ENCODE measurements at places on chromosomes 5 and 9.
A peak's percentile ranks its signal among the peaks of the same experiment; 100 is the strongest.

DNA sequence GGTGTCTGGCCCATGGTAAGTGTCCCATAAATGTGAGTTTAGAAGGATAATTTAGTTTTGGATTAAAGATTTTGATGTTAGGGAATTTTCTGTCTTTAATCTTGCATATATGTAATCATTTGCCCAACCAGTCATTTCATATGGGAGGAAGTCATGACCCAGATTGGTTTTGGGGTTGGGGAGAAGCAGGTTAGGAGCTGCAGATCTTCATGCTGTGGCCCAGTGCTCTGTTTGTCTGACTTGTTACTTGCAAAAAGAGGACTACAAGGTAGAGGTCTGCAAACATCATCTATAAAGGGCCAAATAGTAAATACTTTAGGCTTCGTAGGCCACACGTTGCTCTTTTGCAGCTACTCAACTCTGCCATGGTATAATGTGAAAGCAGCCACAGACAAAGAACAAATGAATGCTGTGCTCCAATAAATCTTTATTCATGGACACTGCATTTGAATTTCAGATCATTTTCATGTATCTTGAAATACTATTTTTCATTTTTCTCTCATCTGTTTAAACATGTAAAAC is 16.8 kb downstream of the OSTF1 start:
- no peak for DNase-seq

GRCh38 chr5:78546276-78546996 is 102.1 kb downstream of the LHFPL2 start:
- DNase-seq: peak; percentile 68

DNA sequence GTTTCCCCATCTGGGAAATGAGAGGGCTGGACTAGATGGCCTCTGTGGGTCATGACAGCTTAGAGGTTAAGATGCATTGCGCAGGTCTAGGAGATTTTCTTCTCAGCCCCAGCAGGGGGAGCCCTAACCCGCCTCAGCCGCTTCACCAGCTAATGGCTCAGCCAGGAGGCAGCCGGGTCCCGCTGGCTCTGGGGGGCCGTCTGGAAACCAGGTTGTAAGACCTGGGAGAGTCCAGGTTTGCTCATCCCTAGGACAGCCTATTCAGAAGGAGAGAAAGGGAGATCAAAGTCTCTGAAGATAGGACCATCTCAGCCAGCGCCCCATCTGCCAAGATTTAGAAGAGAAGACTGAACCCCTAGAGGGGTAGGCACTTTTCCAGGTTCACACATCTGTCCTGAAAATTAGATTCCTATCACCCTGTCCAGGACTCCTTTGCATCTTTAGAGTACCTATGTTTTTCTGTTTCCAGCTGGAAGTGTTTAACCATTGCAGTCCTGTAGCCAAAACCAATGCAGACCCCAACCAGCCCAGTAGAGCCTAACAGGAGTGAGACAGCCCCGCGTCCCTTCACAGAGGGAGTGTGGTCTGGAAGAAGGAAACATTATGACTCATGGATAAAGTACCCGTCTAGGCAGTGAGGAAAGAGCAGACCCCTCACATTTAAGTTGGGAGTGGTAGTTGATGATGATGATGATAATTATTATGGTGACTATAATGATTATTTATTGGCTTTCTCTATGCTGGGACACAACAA is 27.5 kb downstream of the SPARC start:
- peak; percentile 87 for DNase-seq

GRCh38 chr5:65776441-65777141 is 54.6 kb downstream of the NLN start:
- no peak for DNase-seq

GRCh38 chr5:177509991-177510566 is 453 bp upstream of the DOK3 start:
- peak; percentile 46 for DNase-seq

- no peak for DNase-seq
Measured at GRCh38 chr9:94719878-94720277, 6.6 kb upstream of the AOPEP start.

DNA sequence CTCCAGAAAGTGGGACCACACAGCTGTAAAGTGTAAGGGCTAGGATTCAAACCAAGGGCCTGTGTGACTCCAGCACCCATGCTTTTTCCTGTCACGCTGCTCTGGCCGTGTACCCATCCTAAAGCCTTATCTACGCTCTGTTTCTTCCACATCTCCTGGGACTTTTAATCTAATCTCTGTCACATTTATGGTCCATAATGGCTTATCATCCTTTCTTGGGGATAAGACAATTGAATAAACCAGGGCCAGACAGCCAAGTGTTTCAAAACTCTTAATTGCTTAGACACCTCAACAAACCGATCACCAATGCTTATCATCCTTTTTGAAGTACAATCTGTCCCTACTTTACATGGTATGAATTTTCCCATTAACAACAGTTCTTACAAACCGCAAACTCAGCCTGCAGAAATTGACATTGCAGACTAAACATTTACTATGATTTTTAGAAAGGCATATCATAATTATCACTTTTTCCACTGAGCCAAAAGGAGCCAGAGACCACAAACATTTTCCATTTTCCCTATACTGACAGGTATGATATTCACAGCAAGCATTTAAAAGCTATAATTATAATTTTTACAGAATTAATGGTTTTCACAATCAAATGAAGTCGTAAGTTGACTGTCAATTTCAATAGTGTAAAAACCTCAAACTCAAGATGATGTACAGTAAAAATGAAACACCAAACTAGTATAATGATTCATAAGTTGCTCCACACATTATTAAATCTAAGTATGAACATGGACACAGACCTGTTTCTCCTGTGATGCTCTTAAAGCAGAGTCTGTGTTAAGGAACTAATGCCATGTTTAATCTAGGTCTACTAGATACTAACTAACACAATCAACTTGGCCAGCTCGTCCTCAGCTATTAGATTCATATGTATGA is 99.5 kb downstream of the FBXW11 start:
- DNase-seq: no peak

DNA sequence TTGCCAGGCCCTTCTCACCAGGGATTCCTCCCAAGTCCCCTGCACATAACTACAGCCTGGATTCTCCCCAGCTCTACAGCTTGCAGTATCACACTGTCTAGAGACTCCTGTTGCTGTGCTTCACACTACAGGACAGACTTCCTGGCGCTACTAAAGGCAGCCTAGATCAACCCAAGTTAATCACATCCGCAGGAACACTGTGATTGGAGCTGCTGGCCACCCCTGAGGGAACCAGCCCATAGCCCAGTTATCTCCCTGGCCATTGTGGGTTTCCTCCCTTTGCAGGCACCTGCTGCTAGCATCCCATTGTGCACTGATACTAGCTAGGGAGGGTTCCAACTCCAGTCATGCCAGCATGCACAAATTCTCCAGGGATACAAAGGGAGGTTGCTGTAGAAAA is 53.5 kb downstream of the NLN start:
- no peak for DNase-seq

- DNase-seq: no peak
Measured at GRCh38 chr5:10552183-10553143, 11.4 kb upstream of the ANKRD33B start.

GRCh38 chr9:116580853-116581252 is 106.3 kb upstream of the TRIM32 start:
- DNase-seq: no peak

DNA sequence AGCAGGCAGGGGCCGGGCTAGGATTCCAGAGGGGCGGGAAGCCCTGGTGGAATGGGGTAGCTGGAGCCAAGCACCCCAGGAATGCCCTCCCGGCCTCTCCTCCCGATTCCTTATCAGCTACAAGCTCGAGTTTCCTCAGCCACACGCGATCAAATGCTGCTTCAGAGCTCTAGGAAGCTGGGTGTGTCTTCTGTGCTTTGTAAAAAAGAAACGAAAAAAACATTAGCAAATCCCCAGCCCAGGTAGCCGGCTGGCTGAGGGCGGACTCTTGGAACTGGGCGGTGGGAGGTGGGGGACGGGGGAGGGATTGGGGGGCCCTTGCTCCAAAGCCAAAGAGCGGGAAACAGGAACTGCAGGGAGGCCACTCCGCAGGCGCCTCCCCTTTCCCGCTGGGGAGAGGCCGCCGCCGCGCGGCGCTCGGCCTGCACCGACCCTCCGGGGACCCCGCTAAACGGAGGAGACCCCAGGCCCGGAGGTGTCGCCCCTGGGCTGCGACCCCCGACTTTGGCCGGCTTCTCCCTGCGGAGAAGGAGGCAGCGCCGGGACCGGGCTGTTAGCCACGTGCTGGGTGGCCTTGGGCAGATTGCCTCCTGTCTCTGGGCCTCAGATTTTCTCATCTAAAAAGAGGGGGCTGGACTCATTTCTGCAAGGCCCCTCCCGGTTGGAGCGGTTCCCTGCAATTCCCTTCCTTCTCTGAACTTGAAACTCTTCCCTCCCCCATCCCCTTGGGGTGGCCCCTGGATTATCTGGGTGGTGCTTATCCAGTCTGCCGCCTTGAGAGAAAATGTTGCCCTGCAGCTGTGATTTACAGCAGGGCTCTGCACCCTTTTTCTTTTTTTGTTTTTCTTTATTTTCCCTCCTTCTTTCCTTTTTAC is 40.9 kb upstream of the FABP6 start:
- DNase-seq: no peak

- DNase-seq: no peak
Measured at GRCh38 chr5:110957934-110958333, 113.6 kb upstream of the TSLP start.

- DNase-seq: no peak
Measured at GRCh38 chr5:176614805-176615478, 5.0 kb upstream of the GPRIN1 start.

DNA sequence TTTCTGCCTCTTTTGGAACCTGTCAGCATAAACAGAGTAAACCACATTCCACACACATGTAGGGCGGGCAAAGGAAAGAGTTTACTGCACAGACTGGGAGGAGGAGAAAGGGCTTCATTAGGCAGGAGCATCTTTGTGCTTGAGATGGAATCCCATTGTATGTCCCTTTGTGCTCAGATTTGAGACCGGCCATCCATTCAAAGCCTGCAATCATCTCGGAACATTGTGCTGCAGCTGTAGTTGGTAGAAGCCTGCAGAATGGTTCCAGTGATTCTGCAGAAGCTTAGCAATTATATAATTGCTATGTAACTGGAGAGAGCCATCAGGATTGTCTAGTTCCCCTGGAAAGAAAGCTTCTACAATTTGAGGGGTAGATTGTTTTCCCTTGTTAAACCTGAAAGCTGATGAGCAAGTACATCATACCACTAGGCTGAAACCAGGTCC is 16.5 kb downstream of the ZNF462 start:
- no peak for DNase-seq

DNA sequence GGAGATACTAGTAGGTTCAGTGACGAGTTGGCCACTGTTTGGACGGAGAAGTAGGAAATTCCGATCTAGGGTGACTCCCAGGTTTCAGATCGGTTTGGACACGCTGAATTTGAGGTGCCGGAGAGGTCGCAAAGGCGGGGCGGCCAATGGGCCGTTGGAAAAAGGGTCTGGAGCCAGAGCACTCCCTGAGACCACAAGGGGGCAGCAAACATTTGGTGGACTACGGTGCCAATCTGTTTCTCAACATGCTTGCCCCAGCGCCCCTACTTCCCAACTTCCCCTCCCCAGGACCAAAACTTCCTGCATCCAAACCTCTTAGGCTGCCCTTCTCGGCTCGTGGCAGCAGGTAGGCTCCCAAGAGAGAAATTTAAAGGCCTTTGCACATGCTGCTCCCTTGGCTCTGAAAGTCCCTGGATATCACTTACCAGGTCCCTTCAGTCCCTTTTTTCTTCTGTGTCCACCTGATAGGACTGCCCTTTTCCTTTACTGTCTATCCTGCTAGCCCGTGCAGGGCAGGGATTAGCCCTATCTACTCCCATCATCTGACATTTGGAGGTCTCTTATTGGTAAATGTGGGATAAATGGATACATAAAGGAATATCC is 992 bp upstream of the RPP25L start:
- peak; percentile 78 for DNase-seq

- DNase-seq: no peak
Measured at GRCh38 chr5:132206782-132207181, 20.9 kb downstream of the P4HA2 start.

DNA sequence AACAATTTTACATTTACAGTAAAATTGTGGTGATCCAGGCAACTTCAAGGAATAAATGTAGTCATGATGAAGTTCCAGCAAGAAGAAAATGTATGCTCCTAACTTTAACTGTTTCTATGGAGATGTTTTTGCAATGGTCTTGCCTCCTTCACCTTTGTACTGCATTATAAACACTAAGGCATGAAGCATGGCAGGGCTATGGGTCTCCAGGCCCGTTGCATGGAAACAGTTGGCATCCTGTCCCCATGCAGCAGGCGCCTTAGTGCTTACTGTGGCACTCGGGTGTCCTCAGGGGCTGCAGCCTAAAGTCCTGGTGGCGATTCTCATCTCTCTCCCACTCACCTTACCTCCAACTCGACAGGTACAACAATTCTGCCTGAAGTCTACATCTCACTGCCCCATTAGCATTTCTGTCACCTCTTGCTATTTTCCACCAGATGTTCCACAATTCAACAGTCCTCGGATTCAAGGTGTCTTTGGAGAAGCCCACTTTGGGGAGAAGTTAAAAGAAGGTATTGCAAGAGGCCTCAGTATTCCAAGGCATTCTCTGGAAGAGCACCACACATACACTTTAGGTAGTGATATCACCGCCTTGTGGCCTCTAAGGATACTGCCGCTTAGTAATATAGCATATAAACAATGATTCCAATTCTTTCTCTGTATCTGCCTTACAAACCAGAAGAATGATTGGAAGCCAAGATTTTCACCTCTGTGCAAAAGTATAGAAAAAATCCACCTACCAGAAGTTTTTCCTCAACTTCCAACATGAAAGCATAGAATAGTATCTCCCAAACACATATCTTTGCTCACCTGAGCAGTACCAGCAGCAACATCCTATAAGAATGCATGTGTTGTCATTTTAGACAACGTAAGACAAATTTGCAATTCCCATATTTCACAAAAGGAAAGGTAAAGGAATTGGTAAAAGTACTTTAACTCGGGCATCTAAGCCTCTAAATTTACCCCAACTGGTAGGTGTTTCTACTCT is 5.1 kb downstream of the LIFR start:
- DNase-seq: peak; percentile 11

- peak; percentile 48 for DNase-seq
Measured at GRCh38 chr5:143738417-143739401, 73.3 kb upstream of the HMHB1 start.
